ENCODE measurements at places on chromosomes 7 and 10.

- DNase-seq = no peak
These were observed 576.0 kb upstream of the DPP6 start for GRCh38 chr7:153476166-153476565.

- no peak for DNase-seq
These were observed 61.6 kb downstream of the ADCYAP1R1 start for GRCh38 chr7:31113660-31114059.

- no peak for DNase-seq
These were observed 64.2 kb upstream of the DKK1 start for GRCh38 chr10:52249850-52250395.

- no peak for DNase-seq
These were observed 5.4 kb downstream of the PDIA4 start for GRCh38 chr7:149022756-149023360.

DNA sequence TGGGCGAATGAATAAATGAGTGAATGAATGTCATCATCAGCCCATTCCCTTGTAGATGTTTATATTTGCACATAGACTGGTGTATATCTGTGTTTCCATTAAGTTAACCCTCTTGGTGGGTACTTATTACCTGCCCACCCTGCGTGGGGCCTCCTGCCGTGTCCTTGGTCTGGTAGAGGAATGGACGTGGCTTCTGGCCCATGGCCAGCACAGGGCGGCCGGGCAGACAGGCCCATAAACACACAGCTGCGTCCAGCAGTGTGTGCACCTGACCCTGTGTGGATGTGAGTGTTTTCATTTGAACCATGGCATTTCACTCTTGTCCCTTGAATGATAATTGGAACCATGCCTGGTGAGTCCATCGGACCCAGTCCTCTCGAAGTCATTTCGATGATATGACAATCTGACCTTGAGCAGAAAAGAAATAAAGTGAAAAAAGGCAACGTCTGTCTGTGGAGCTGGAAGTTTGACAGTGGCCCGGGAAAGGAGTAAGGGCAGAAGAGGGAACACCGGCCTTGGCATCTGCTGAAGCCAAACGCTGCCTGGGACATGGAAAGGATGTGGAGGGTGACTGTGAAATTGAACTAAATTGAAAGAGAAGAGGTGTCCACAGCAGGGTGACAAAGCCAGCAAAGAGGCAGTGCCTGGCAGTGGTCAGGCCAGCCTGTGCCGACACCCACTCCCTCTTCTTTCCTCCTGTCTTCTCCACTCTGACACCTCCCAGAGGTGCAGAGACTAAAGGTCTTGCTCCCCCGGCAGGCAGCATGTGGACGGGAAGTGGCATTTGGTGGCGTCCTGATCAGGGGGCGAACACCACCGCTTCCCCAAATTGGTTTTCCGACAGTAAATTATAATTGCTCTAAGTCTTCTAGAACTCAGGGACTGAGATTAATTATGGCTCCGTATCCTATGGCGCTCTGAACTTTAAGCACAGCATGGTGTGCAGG lies 199.0 kb upstream of the ZMIZ1 start:
- peak; percentile 9 for DNase-seq

- no peak for DNase-seq
These were observed 227.0 kb downstream of the TRIL start for GRCh38 chr7:28731092-28731658.

DNA sequence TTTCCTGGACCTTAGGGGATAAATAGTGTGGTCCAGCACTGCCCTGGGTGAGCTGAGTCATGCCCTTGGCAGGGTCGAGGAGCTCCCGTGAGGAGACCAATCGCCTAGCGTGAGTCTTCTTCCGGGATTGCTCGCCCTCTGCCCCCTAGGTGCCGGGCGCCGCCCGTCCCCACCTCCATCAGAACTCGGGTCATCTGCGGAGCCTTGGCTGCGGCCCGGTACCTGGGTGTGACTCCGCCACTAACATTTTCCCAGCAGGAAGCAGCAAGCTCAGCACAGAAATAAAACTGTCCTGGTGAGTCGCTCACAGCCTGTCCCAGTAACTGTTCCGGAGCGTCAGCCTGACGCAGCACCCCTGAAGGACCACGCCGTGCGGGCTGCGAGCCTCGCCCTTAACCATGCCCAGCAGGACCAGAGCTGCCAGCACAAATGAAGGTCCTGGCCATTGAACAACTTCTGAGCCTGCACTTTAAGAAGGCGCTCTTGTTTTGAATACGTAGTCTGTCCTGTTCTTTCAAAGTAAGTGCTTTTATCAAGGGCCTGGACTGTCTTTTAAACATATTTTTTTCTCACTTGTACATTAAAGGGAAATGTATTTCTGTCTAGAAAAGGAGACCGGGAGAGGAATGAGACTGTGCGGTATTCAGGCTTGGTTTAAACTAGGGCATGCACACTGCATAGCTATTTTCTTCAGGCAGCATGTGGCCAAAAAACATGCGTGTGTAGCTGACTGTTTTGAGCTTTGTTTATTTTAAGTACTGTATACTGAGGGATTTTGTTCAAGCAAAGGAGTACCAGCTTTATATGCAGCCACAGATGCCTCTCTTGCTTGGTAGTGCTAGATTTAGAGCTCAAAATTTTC lies 136.7 kb downstream of the HECW1 start:
- DNase-seq = no peak

DNA sequence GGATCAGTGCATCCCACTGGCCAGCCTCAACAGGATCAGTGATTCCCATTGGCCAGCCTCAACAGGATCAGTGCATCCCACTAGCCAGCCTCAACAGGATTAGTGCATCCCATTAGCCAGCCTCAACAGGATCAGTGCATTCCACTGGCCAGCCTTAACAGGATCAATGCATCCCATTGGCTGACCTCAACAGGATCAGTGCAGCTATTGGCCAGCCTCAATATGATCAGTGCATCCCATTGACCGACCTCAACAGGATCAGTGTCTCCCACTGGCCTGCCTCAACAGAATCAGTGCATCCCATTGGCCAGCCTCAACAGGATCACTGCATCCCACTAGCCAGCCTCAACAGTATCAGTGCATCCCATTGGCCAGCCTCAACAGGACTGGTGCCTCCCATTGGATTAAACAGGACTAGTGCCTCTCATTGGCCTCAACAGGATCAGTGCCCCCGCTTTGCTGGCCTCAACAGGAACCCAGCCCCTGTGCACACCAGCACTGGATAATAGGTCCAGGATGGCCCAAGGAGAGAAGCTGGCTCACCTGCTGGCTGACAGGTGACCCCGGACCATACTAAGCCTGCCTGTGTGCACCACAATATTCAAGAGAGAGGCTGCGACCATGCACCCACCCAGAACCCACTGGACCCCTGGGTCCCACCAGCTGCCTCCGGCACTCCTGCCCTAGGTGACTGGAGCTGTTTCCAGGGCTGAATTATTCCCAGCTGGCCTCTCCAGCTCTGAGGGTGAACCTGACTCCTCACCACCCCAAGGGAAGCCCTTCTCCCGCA lies 59.9 kb downstream of the PDGFA start:
- no peak for DNase-seq

- no peak for DNase-seq
These were observed 59.0 kb downstream of the YKT6 start for GRCh38 chr7:44259547-44260457.

DNA sequence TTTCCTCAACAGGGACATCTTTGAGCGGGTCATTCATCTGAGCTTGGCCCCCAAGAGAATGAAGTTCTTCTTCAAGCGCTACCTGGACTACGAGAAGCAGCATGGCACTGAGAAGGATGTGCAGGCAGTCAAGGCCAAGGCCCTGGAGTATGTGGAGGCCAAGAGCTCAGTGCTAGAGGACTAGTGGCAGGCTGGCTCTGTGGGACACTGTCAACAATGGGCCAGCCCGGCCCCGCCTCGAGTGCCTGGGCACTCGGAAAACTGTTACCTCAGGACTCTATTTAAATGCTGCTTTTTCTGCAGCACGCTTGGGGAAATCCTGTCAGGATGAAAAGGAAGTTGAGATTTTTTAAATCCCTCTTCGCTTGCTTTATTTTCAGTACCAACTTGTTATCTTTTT lies 6.8 kb downstream of the CALHM2 start:
- DNase-seq = no peak

DNA sequence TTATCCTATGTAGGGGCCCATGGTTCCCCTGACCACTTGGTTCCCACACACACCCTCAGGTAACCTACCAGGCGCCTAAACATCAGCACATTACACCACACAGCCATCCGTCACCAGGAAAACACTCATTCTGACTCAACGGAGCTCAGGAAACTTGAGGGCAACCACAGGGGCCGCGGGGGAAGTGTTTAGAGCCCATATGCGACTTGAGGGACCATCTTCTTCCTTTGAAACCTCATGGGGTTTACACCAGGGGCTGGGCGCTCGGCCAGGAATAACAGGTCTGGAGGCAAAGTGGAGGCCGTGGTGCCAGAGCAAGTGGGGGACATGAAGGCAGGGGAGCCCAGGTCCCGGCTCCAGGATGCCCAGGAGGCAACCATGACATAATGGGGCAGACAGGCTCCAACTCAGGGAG lies 1.5 kb downstream of the STX1A start:
- DNase-seq = peak; percentile 87

DNA sequence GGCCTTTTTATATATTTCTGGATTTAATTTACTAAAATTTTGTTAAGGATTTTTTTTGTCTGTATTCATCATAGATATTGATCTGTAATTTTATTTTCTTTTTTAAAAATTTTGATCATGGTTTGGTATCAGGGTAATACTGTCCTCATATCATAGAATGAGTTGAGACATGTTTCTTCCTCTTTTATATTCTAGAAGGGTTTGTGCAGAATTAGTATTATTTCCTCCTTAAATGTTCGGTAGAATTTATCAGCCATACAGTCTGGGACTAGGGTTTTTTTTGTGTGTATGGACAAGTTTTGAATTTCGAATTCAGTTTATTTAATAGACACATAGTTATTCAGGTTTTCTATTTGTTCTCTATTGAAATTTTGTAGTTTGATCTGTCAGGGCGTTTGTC lies 54.0 kb downstream of the SHOC2 start:
- DNase-seq = no peak

GRCh38 chr10:68665841-68666240 lies 55.2 kb upstream of the CCAR1 start:
- DNase-seq = no peak

GRCh38 chr10:89670926-89671325 lies 25.9 kb upstream of the PANK1 start:
- DNase-seq = no peak

GRCh38 chr10:78164702-78165101 lies 131.0 kb downstream of the RPS24 start:
- DNase-seq = no peak

DNA sequence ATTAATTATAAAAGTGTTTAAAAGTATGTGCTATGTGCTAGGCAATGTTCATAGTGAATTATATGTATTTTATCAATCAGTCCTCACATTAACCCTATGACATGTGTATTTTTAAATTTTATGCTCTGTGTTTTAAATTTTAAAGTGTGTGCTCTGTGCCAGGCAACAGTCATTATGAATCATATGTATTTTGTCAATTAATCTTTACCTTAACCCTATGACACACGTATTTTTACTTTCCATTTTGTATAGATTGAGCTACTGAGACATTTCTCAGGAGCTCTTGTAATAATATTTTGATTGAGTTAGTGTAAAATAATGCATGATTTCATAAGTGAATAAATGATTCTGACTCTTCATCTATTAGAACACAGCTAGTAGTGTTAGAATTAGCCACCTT lies 117.8 kb downstream of the THSD7A start:
- no peak for DNase-seq

- DNase-seq = no peak
These were observed 97.5 kb downstream of the SKIDA1 start for GRCh38 chr10:21427804-21428481.

DNA sequence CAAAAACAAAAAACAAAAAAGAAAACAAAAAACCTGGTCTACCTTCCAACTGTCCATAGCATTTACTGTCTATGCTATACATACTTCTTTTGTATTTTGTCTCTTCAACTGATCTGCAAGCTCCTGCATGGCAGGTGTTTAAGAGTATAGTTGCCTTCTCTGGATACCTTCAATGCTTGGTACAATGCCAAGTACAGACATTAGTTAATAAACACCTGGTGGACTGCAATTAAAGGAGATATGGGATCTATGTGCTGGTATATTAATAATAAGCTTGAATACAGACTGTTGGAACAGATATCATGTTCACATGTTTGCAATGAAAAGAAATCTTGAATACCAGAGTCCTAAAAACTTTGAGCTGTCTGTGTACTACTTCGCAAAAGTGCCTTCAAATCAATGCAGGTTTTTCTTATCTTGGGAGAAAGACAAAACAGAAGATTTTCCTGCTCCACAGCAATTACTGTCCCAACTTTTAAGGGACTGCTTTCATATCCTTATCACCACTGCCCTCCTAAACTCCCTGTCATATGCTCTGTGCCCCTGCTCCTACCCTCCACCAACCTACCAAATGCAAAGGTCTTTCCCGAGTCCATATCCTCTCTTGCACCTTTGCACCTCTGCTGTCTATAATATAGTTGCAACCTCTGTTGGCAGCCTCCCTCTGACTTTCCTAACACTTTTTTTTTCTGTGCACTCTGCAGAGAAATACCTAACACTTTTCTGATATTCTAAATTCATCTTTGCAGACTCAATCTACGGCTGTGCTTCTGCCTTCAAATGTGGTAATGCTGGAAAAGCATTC lies 85.1 kb downstream of the DNMBP start:
- DNase-seq = no peak

DNA sequence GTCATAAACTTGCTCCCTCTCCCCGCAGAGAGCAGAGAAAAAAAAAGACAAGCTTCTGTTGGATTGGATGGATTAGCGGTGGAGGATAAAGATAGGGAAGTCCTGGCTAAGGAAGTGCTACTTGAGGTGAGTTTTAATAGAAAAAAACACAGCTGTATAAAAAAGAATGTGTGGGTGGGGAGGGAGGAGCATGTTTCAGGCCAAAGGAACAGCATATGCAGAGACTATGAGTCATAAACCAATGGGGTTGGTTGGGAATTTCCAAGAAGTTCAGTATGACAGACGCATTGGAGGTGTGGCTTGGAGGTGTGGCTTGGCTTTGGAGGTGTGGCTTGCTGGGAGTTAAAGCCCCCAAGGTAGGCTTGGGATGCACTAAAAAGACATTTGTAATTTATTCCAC lies 103.0 kb upstream of the LSM8 start:
- DNase-seq = peak; percentile 23

GRCh38 chr7:130921391-130922180 lies 187.6 kb upstream of the KLF14 start:
- no peak for DNase-seq

GRCh38 chr10:71990706-71991269 lies 26.6 kb downstream of the CHST3 start:
- no peak for DNase-seq

DNA sequence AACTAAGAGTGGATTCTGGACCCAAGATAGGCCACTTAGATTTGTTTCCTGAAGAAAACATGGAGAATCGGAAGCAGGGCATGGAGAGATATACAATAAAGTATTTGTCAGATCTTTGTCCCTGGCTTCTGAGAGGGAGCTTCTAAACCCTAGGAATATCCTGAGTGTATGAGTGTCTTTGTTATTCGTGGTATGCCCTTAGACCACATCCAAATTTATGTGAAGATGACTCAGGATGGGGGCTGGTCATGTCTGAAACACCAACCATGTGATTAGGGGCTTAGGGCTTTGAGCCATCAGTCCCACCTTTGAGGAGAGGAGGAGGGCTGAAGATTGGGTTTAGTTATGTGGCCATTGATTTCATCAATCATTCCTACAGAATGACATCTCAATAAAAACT lies 69.7 kb upstream of the PLPP4 start:
- no peak for DNase-seq

GRCh38 chr7:66641526-66641871 lies 12.8 kb downstream of the KCTD7 start:
- DNase-seq = no peak

GRCh38 chr10:49279015-49279880 lies 19.7 kb upstream of the C10orf71 start:
- DNase-seq = no peak
